ENCODE measurements at places on chromosomes 11 and 22.

DNA sequence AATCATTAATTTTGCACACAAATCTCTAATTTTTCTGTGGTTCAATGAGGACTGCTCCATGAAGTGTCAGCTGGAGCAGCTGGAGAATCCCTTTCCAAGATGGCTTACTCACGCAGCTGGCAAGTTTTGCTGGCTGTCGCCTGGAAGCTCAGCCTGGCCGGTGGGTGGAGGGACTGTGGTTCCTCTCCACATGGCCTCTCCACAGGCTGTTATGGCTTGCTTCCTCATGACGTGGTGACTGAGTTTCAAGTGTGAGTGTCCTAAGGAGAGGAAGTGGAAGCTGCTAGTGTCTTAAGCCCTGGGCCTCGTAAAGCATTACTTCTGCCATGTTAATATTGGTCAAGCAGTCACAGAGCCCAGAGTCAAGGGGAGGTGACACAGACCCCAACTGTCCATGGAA lies 14.0 kb upstream of the NRIP3 start:
- H3K4me3 ChIP-seq, result no peak overlapping the region
- H3K27ac ChIP-seq, result no peak overlapping the region
- H3K27me3 ChIP-seq, result peaks cover under 1% of the 10 kb centered on the region
- peaks cover 14% of the 10 kb centered on the region for H3K4me1 ChIP-seq
- DNase-seq, result no peak

DNA sequence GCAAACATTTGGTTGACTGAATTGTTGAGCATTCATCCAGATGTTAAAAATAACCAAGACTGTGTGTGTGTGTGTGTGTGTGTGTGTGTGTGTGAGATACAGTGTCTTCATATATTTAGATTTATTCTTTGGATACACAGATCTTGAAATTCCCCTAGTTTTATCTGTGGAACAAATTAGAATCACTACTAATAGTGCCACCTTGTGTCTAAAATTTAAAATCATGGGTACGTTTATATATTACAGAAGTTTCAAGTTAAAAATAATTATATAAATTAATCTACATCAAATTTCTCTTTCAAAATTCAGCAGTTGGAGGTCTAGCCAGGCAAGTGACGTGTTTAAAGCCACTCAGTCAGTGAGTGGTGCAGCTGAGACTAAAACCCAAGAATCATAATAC lies 1566.2 kb upstream of the TENM4 start:
- no peaks in the 10 kb centered on the region for H3K4me1 ChIP-seq
- no peak overlapping the region for H3K27ac ChIP-seq

- H3K4me1 ChIP-seq, result peaks cover 57% of the 10 kb centered on the region
- H3K27me3 ChIP-seq, result no peaks in the 10 kb centered on the region
- H3K4me3 ChIP-seq, result no peak overlapping the region
Measured at GRCh38 chr22:19105867-19106802, 16.1 kb downstream of the DGCR2 start.

DNA sequence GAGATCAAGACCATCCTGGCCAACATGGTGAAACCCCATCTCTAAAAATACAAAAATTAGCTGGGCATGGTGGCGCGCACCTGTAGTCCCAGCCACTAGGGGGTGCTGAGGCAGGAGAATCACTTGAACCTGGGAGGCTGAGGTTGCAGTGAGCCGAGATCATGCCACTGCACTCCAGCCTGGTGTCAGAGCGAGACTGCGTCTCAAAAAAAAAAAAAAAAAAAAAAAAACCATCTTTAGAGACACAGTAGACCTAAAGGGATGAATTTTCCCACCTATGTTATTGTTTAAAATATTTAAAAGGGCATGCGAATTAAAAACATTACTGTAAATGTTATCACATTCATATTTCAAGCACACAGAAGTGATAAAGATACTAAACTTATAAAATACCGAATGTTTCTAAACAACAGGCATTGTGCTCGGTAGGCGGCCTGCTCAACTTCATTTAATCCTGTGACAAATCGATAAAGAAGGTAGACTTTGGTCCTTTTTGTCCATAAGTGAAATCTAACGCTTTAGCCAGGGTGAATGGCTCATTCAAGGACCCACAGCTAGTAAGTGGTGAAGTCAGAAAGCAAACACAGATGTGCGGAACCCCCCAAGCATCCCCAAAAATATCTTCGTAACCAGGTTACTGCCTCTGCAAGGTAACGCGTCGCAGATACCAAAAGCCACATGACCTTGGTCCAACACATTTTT lies 16.1 kb downstream of the NCAPD3 start:
- H3K27me3 ChIP-seq, result no peaks in the 10 kb centered on the region
- H3K4me1 ChIP-seq, result peaks cover 6% of the 10 kb centered on the region
- no peak overlapping the region for H3K4me3 ChIP-seq
- H3K27ac ChIP-seq, result no peak overlapping the region

GRCh38 chr11:11973361-11973800 lies 35.0 kb downstream of the DKK3 start:
- H3K4me3 ChIP-seq, result no peak overlapping the region
- no peaks in the 10 kb centered on the region for H3K36me3 ChIP-seq
- no peak overlapping the region for H3K27ac ChIP-seq
- no peaks in the 10 kb centered on the region for H3K4me1 ChIP-seq
- no peaks in the 10 kb centered on the region for H3K27me3 ChIP-seq
- DNase-seq, result no peak

GRCh38 chr11:7892840-7893254 lies 38.2 kb downstream of the OR10A6 start:
- H3K36me3 ChIP-seq, result no peaks in the 10 kb centered on the region
- no peaks in the 10 kb centered on the region for H3K4me1 ChIP-seq
- DNase-seq, result no peak
- peaks cover 7% of the 10 kb centered on the region for H3K27me3 ChIP-seq

GRCh38 chr11:13692172-13692571 lies 23.7 kb downstream of the FAR1 start:
- no peak for DNase-seq
- peaks cover 27% of the 10 kb centered on the region for H3K36me3 ChIP-seq
- no peaks in the 10 kb centered on the region for H3K27me3 ChIP-seq
- H3K27ac ChIP-seq, result no peak overlapping the region
- H3K4me3 ChIP-seq, result no peak overlapping the region

DNA sequence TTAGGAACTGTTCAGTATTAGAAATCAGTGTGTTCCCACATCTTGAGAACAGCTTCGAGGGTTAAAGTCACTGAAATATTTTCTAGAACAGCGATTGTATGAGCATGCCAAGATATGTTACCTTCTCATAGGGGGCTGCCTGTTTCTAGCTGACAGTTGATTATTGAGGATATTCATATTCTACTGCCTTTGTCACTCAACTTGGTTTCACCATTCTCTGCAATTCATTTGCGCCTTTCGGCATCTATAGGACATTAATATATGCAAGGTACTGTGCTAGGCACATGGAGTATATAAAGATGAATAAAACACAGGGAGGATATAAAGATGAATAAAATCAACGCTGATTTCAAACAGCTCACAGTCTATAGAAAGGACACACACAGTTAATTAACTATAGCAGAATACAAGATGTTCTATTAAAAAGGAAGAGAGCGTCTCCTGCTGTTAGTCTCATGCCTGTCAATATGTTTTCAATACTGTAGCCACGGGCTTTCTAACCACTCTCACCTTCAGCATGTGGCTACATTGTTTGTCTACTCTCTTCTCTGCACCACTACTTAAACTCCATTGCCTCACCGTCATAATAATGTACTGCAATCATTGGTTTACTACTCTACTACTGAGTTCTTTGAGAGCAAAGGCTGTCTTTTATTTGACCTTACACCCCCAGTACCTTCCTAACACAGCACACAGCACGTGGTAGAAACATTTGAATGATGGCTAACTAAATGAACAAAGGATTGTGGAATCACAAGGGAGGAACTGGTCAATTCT lies 81.9 kb downstream of the RAB30 start:
- H3K4me1 ChIP-seq, result peaks cover 40% of the 10 kb centered on the region
- H3K36me3 ChIP-seq, result peaks cover 17% of the 10 kb centered on the region
- no peak for DNase-seq
- H3K4me3 ChIP-seq, result no peak overlapping the region
- no peaks in the 10 kb centered on the region for H3K27me3 ChIP-seq

DNA sequence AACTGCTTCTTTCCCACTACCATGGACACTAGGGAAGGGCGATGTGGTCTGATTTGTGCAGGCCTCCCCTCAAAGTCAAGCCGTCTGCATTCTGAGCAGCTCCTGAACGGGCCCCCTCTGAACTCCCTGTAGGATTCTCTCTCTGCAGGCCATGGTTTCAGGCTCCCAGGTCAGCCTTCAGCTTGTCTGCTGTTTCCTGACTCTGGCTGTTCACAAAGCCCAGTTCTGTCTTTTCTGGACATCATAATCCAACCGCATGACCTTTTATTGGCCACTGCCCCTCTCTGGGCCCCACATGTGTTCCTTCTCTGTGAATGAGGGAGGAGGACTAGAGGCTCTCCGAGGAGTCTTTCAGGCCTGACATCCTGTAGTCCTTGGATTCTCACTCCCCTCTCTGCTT lies 161.0 kb downstream of the FEZ1 start:
- no peaks in the 10 kb centered on the region for H3K36me3 ChIP-seq
- DNase-seq, result no peak
- H3K27me3 ChIP-seq, result peaks cover 4% of the 10 kb centered on the region

DNA sequence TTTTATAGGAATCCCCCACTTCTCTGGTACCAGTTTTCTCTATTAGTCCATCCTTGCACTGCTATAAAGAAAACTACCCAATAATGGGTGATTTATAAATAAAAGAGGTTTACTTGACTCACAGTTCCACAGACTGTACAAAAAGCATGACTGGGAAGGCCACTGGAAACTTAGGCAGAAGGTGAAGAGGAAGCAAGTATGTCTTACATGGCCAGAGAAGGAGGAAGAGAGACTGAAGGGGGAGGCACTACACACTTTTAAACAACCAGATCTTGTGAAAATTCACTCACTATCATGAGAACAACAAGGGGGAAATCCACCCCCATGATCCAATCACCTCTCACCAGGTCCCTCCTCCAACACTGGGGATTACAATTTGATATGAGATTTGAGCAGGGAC lies 68.9 kb upstream of the GNAZ start:
- no peak for DNase-seq
- H3K27me3 ChIP-seq, result peaks cover 37% of the 10 kb centered on the region
- H3K4me3 ChIP-seq, result no peak overlapping the region
- H3K27ac ChIP-seq, result no peak overlapping the region

GRCh38 chr11:119209186-119209585 lies 3.0 kb downstream of the CBL start:
- H3K27ac ChIP-seq, result no peak overlapping the region
- DNase-seq, result no peak
- no peaks in the 10 kb centered on the region for H3K27me3 ChIP-seq
- H3K4me3 ChIP-seq, result no peak overlapping the region

- no peaks in the 10 kb centered on the region for H3K4me1 ChIP-seq
- no peak for DNase-seq
- peaks cover 26% of the 10 kb centered on the region for H3K36me3 ChIP-seq
- no peak overlapping the region for H3K27ac ChIP-seq
- no peaks in the 10 kb centered on the region for H3K27me3 ChIP-seq
Measured at GRCh38 chr11:68889948-68890446, 13.6 kb downstream of the MRPL21 start.

- H3K4me3 ChIP-seq, result no peak overlapping the region
- H3K27me3 ChIP-seq, result no peaks in the 10 kb centered on the region
- DNase-seq, result no peak
- H3K4me1 ChIP-seq, result no peaks in the 10 kb centered on the region
- H3K36me3 ChIP-seq, result no peaks in the 10 kb centered on the region
Measured at GRCh38 chr22:43044290-43044712, 29.4 kb upstream of the PACSIN2 start.
